ENCODE measurements at places on chromosomes 13 and 19. TPM values are rescaled to one million over a fixed set of nuclear protein-coding genes. Genes with fewer than 3 reads are reported as not detected.

- DNase-seq = no peak
These were observed 173.8 kb upstream of the SOX1 start for GRCh38 chr13:111893071-111893606.

- no peak for DNase-seq
These were observed 27.5 kb downstream of the RAB20 start for GRCh38 chr13:110533771-110534670.

DNA sequence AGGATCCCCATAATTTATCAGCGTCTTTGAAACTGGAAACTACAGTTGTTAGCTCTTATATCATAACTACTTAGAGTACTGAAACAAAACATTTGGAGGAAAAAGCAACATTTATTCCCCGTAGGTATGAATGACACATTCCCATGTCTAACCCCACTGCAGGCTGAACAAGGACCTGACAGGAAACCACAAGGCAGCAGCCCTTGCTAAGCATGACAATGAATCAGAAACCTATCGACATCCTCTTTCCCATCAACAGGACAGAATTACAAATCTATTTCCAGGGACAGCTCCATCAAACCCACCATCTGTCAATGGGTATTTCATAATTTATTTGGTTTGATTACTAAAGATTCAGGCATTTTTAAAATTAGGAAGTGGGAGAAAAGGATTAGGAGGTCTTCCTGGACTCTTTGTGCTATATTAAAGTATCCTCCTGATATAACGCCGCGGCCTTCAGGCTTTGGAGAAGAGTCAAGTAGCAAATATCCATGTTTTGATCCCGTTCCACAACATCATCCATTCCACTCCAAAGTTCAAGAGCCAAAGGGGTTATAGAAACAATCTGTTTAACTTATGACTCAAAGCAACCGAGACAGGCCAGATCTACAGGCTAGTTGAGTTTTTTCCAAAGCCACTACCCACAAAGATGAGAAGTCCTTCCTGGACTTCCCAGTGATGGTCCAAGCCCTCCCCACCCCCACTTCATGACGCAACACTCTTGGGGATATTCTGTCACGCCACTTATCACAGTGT is 51.1 kb downstream of the FAM216B start:
- DNase-seq = no peak

- no peak for DNase-seq
These were observed 245.8 kb upstream of the NBEA start for GRCh38 chr13:34696296-34696695.

GRCh38 chr13:45781553-45782326 is 69.8 kb downstream of the SIAH3 start:
- no peak for DNase-seq

KLK15 gene
- total RNA-seq = not detected

SBK2 gene
- not detected for total RNA-seq

LYL1 gene
- total RNA-seq = 27.2 TPM

C19orf12 gene
- total RNA-seq = 19.2 TPM
